ENCODE measurements at places on chromosomes 4 and X. TPM values are rescaled to one million over a fixed set of nuclear protein-coding genes. Genes with fewer than 3 reads are reported as not detected.

AGA gene
- total RNA-seq, result 58.8 TPM

PPA2 gene
- total RNA-seq, result 61.6 TPM

TAPT1 gene
- 8.8 TPM for total RNA-seq

PABPC4L gene
- 0.47 TPM for total RNA-seq

CCKAR gene
- 6.0 TPM for total RNA-seq

ADAM29 gene
- not detected for total RNA-seq

LUZP4 gene
- total RNA-seq, result not detected

ZNF718 gene
- 3.4 TPM for total RNA-seq

F8A3 gene
- 0.79 TPM for total RNA-seq

ATOH1 gene
- not detected for total RNA-seq

FANCB gene
- total RNA-seq, result 3.2 TPM

RBM47 gene
- total RNA-seq, result 0.32 TPM

SMR3A gene
- total RNA-seq, result not detected

CSAG3 gene
- not detected for total RNA-seq

LAGE3 gene
- 23.3 TPM for total RNA-seq

RHOH gene
- total RNA-seq, result under 0.01 TPM

XKRX gene
- total RNA-seq, result not detected

PAGE2 gene
- not detected for total RNA-seq

RTL9 gene
- under 0.01 TPM for total RNA-seq

CD40LG gene
- total RNA-seq, result not detected
